Muscle of leg (tissue), 16 donors: ENCODE measurements at places on chromosomes 2 and 18. TPM values are rescaled to one million over a fixed set of nuclear protein-coding genes. Genes with fewer than 3 reads are reported as not detected.

ANKRD30BL gene
- total RNA-seq: 0.22 TPM

CYS1 gene
- total RNA-seq: 11.5 TPM

ANKRD53 gene
- total RNA-seq: 0.80 TPM

RAPGEF4 gene
- total RNA-seq: 1.2 TPM

CROCC2 gene
- total RNA-seq: 0.04 TPM

RAD51AP2 gene
- total RNA-seq: under 0.01 TPM

MALL gene
- 6.3 TPM for total RNA-seq

DSG4 gene
- not detected for total RNA-seq

REG3G gene
- total RNA-seq: not detected

MYOM1 gene
- total RNA-seq: 377 TPM

DYNC1I2 gene
- total RNA-seq: 77.5 TPM

EDAR gene
- 0.04 TPM for total RNA-seq

SCN2A gene
- total RNA-seq: 0.04 TPM

CEP192 gene
- 34.8 TPM for total RNA-seq

MFSD2B gene
- 0.18 TPM for total RNA-seq

KRTCAP3 gene
- 0.53 TPM for total RNA-seq

MFSD6 gene
- total RNA-seq: 7.1 TPM

FRZB gene
- 19.2 TPM for total RNA-seq

SLC8A1 gene
- total RNA-seq: 36.8 TPM
